ENCODE measurements at places on chromosomes 5 and 9. TPM values are rescaled to one million over a fixed set of nuclear protein-coding genes. Genes with fewer than 3 reads are reported as not detected.

The UGT3A1 gene
- total RNA-seq = not detected

The CARD9 gene
- 0.45 TPM for total RNA-seq

The ZCCHC10 gene
- 24.5 TPM for total RNA-seq

GRCh38 chr5:142974409-142974808 lies 204.2 kb downstream of the ARHGAP26 start:
- H3K4me1 ChIP-seq = peaks cover 50% of the 10 kb centered on the region
- peaks cover 24% of the 10 kb centered on the region for H3K36me3 ChIP-seq
- no peak overlapping the region for H3K4me3 ChIP-seq
- no peaks in the 10 kb centered on the region for H3K27me3 ChIP-seq
- peak overlapping the region; percentile 24 for H3K27ac ChIP-seq
- DNase-seq = no peak

- H3K27me3 ChIP-seq = peaks cover 7% of the 10 kb centered on the region
- no peak overlapping the region for H3K27ac ChIP-seq
- H3K4me1 ChIP-seq = peaks cover 12% of the 10 kb centered on the region
- no peaks in the 10 kb centered on the region for H3K36me3 ChIP-seq
- no peak overlapping the region for H3K4me3 ChIP-seq
Measured at GRCh38 chr5:172689801-172690200, 48.7 kb downstream of the NEURL1B start.

DNA sequence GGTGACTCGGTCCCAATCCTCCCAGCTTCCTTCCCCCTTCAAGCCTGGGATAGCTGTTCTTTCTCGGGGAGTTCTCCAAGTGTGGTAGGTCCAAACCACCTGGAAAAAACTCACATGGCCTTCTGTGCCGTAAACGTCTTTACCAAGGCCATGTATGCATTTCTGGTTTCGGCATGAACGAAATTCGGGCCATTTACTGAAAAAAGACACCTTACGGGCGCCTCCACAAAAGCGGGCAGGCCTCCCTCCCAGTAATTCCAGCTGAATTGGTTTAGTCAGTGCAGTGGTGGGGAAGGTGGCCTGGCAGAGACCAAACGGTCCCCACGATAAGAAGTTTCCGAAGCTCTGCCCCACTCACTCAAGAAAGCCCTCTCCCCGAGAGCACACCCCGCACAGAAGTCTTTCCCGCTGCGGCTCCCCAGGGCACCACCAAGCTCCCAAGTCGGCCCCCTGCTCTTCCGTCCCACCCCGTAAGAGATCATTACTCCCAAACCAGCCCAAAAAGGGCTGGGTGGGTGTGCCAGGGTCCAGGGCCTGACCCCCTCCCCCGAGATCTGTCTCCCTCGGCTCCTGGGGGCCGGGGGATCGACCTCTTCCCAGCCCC lies 86.3 kb upstream of the MELK start:
- H3K27ac ChIP-seq = peak overlapping the region; percentile 64
- no peaks in the 10 kb centered on the region for H3K27me3 ChIP-seq
- peaks cover 42% of the 10 kb centered on the region for H3K4me1 ChIP-seq
- peak overlapping the region; percentile 80 for H3K4me3 ChIP-seq
- DNase-seq = no peak

- H3K27ac ChIP-seq = no peak overlapping the region
- peaks cover 31% of the 10 kb centered on the region for H3K36me3 ChIP-seq
- no peak for DNase-seq
- H3K4me3 ChIP-seq = no peak overlapping the region
- H3K27me3 ChIP-seq = no peaks in the 10 kb centered on the region
- peaks cover 9% of the 10 kb centered on the region for H3K4me1 ChIP-seq
Measured at GRCh38 chr5:50763351-50763750, 96.9 kb downstream of the PARP8 start.

GRCh38 chr5:123814801-123815470 lies 303.0 kb downstream of the CSNK1G3 start:
- DNase-seq = no peak
- H3K36me3 ChIP-seq = no peaks in the 10 kb centered on the region
- no peak overlapping the region for H3K4me3 ChIP-seq

- peaks cover 17% of the 10 kb centered on the region for H3K27me3 ChIP-seq
- no peak for DNase-seq
- H3K36me3 ChIP-seq = no peaks in the 10 kb centered on the region
- no peaks in the 10 kb centered on the region for H3K4me1 ChIP-seq
- no peak overlapping the region for H3K4me3 ChIP-seq
- no peak overlapping the region for H3K27ac ChIP-seq
Measured at GRCh38 chr5:171713152-171713551, 72.5 kb upstream of the SMIM23 start.

DNA sequence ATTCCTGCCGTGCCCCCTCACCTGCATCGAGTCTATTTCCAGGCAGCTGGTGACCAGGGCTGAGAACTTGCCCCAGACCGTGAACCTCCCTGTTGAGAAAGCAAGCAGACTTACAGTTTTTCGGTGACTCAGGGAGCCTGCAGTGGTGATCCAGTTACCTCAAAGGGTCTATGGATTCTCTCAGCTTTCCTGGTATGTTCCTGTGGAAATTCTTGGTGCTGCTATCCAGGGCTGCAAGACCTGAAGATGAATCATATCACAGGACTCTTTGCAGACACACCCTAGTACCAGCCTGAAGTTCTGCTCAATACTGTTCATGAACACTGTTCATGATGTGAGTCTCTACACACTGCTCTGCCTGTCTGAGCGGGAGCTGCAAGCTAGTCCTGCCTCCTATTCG lies 154.7 kb downstream of the WDR70 start:
- H3K36me3 ChIP-seq = peaks cover 26% of the 10 kb centered on the region
- no peaks in the 10 kb centered on the region for H3K27me3 ChIP-seq
- no peaks in the 10 kb centered on the region for H3K4me1 ChIP-seq
- no peak for DNase-seq

DNA sequence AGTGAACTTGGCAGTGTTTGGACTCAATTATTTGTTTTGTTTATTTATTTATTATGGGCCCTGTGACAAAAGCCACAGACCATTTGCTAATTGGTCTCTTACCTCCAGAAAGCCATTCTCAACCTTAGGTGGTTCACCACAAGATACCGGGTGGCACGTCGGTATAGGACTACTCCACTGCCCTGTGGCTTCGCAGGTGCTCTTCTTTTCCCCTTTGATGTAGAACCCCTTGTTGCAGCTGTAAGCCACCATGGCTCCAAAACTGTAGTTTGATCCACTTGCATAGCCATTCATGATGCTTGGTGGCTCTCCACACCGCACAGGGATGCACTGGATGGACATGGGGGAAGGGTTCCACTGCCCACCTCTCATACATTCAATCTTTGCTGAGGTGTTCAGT lies 73.3 kb upstream of the TXNDC8 start:
- no peaks in the 10 kb centered on the region for H3K27me3 ChIP-seq
- H3K27ac ChIP-seq = no peak overlapping the region
- no peaks in the 10 kb centered on the region for H3K4me1 ChIP-seq
- no peak for DNase-seq
- no peaks in the 10 kb centered on the region for H3K36me3 ChIP-seq

Data from activated naive CD8-positive, alpha-beta T cell treated with anti-CD3 and anti-CD28 coated beads, Interleukin-2, amount 10 ng/mL, durations not matched to agents 7 days and 5 days (primary cell).